ENCODE measurements at places on chromosomes 4 and X.

GRCh38 chrX:34624416-34624815, 32.7 kb downstream of the TMEM47 start:
- DNase-seq = no peak

- DNase-seq = no peak
Observed at GRCh38 chrX:118631586-118631985, 95.8 kb upstream of the IL13RA1 start.

DNA sequence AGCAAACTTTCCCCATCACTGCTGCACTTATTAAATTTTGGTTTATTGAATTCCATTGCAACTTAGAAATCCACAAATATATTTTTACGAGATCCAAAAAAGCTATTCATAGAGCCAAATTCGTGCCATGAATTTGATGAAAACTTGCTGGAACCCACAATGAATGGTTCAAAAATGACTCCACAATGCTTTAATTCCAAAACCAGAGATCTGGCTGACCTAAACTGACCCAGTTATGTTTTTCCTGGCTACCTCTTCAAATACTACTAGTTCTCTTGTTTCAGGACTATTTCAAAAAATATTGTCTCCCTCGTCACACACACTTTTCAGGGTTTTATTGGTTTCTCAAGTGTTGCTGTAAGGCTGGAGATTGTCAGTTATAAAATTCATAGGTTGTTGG, 474.8 kb downstream of the PDGFC start:
- no peak for DNase-seq

DNA sequence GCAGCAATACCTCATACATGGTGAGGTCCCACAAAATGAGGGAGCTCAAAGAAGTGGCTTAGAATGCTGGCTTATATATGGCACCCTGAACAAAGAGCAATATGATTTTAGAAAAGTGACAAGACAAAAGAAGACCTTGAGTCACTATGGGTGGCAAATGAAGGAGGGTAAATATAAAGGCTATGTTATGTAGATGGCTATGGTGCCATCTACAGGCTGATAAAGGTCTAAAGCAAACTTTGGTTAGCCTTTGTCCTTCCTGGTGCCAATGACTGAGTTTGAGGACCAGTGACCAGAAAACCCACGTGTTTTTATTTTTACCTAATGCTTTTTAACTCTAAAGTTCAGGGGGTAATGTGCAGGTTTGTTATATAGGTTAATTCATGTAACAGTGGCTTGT, 151.8 kb downstream of the CCNG2 start:
- DNase-seq = no peak

DNA sequence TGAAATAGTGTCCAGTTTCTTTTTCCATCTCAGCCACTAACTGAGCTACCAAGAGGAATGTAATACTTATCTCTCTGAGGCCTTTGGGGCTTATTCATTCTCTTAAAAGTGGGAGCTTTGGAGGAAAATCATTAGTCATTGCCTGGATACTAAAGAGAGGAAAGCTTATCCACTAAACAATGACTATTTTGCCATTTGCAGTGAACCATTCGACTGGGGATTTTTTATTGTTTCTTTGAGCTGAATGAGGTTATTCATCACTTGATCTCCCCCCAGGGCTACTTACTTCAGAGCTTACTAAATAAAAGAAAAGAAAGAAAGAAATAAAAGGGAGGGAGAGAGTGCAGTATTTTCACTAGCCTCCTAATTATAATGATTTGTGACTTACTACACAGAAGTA, 1329.5 kb upstream of the TENM3 start:
- no peak for DNase-seq

- no peak for DNase-seq
Observed at GRCh38 chr4:85952528-85952927, 407.3 kb downstream of the MAPK10 start.

GRCh38 chr4:138555584-138555983, 313.4 kb upstream of the SLC7A11 start:
- no peak for DNase-seq

DNA sequence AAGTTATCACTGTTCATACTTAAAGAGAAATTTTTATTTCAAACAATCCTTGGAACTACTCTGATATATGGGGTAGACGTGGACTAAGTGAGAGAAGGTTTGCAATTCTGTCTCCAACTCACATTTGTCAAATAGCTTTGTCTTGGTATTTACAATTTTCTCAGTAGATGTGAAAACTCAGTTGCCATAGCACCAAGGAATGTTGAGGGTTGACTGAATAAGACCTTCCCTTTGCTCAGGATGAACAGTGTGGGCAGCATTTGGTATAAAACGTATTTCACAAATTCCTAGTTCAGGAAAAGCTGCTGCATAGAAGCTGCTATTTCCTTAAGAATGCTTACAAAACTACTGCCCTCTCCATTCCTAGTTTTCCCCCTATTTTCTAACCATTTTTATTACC, 399.5 kb downstream of the NKX6-1 start:
- no peak for DNase-seq

DNA sequence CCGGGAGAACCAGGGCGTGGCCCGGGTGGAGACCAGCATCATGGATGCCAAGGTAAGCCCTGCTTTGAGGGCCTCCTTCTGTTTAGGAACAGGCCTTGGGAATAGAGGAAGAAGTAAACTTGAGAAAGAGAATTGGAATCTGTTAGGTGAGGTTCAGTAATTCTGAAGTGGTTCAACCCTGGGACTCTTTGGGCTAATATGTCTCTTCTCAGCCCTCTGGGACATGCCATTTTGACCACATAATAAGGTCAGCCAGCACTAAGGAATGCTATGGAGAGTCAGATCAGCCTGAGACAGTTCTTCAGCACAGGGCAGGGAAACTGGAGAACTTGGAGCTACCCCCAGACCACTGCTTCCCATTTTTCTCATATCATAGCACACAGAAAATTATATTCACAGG, 63.3 kb upstream of the PRPS1 start:
- no peak for DNase-seq

GRCh38 chrX:9379697-9380551, 84.9 kb upstream of the TBL1X start:
- DNase-seq = no peak

DNA sequence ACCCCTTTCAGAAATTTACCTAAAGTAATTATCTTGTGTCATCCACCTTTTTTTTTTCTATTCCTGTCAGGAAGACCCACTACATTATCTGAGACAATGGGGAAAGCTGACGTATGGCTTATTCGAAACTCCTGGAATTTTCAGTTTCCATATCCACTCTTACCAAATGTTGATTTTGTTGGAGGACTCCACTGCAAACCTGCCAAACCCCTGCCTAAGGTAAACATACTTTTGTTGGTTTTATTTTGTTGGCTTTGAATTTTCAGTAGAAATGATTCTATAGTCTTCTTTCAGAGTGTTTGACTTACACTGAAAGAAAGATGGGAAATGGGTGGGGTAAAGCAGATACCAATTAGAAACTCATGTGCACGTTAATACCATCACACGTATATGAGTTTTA, 2.2 kb downstream of the UGT2B7 start:
- no peak for DNase-seq

DNA sequence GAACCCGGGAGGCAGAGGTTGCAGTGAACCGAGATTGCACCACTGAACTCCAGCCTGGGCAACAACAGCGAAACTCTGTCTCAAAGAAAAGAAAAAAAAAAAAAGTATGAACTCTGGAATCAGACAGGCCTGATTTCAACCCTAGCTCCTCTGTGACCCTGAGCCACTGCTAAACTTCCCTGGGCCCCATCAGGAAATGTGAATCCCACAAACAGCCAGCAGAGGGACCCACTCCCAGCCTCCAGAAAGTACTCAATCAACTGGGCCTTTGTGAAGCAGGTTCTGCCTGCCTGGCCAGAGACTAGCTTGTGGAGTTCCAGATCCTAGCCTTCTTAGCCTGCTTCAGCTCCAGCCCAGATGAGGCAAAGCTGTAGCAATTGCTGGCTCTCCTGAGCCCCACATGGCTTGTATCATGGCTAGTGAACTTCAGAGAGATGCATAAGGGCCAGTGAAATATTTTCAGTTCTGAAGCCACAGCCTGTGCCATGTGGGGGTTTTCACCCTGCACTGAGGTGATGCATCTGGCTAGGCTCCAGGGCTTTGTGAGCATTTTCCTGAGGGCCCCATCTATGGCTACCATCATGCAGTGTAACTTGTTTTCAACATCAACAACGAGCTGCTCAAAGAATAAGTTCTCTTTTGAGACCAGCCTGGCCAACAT, 7.2 kb upstream of the IDS start:
- peak; percentile 32 for DNase-seq

DNA sequence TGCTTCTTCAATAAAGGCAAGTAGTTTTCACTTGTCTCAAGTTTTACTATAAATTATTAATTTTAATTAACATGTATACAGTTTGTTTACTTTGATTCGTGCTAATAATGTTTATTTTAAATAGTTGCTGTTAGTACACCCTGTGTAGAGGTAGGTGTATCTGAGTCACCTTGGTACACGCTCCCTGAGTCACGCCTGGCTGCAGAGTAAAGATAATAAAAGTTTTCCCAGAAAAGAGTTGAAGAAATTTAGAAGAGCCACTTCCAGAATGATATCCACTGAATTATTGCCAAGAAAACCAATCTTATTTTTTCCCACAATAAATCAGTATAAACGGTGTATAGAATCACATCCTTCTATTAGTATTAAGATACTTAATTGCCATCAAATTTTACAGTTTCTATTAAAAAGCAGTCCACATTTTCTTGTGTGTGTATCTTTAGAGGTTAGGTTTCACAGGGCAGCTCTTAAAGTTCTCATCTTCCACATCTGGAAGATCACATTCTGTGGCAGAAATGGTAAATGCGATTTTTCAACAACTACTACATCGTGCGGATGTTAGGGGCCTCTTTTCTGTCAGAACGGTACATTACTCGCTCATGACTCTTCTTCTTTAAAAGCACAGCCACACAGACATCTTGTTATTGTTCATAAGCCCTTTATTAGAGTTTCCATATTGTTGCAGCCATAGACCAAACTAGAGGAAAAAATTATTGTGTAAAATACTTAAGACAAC, 55.4 kb downstream of the HADH start:
- DNase-seq = no peak

GRCh38 chr4:96602661-96603060, 762.8 kb downstream of the PDHA2 start:
- no peak for DNase-seq

- DNase-seq = no peak
Observed at GRCh38 chr4:7677086-7677485, 242.4 kb upstream of the PSAPL1 start.

GRCh38 chr4:90186229-90186628, 59.0 kb downstream of the CCSER1 start:
- DNase-seq = no peak

DNA sequence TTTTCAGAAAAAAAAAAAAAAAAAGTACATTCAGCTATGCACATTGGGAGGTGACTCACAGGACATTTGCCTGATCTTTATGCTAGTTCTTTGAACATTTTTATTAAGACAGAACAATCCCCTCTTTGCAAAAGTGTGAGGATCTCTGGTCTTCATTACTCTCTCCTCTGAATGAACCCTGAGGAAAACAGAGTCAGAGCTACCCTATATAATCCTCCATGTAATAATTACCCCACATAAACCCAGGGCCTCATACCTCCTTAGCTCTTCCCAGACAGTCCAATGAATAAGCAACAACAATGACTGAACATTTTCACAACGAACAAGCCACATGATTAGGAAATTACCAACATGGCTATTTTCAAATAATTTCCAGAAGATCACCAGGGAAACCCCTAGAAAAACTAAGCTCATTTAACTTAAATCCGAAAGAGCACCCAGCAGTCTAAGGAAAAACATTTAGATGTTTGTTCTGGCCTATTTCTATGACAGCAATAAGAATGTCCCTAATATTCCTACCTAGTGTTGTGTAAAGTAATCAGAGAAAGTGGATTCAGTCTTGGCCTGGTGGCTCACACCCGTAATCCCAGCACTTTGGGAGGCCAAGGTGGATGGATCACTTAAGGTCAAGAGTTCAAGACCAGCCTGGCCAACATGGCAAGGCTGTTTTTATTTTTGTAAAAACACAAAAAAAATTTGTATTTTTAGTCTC, 37.8 kb downstream of the TBC1D9 start:
- DNase-seq = no peak

DNA sequence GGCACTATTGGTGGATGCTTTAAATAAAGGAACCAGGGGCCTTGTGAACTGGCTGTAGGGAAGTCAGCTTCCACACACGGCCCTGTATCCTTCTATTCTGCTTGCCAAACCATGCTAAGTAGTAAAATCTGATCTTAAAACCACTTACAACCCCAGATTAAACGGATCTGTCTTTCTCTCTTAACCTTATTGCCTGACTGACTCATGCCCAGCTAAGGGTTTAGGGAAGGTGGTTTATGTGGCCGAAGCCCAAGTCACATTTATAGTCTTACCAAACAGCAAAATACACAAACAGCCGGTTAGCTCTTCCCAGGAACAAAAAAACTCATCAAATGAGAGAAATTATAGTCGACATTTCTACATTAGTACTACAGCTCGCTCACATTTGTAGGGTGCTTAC, 988.4 kb upstream of the TENM3 start:
- no peak for DNase-seq

- DNase-seq = no peak
Observed at GRCh38 chr4:142097015-142097414, 460.6 kb downstream of the IL15 start.

DNA sequence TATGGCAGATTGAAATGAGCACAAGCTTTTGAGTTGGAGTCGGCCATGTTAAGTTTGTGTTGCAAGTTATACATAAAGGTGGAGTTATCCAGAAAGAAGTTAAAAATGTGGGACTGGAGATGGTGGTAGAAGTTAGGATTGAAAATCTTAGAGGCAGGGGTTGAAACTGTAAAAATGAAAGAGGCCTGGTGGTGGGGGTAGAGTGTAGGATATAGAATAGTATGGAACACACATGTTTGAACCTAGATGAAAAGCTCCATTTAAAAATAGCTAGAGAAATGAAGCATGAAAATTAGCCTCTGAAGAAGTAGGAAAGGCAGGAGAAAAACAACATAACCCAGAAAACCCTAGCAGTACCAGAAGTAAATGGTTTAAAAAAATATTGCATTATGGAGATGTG, 131.8 kb upstream of the ENPEP start:
- DNase-seq = no peak

DNA sequence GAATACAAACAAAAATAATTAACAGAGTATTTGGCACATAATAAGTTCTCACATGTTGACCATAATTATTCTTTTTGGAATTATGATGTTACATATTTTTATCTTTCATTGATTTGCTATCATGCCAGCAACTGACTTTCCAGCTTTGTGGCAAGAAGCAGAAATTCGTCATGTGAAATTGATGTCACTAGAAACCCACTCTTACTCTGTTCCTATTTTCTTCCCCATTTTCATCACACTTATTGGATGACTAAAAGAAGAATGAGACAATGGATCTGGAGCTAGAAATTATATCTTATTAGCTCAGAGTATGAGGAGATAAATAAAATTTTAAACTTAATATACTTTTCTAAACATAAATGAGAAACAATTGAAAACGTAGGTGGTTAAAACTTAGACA, 31.9 kb downstream of the EGF start:
- DNase-seq = no peak

GRCh38 chr4:123696687-123697086, 300.1 kb downstream of the SPRY1 start:
- no peak for DNase-seq

Data from stimulated activated CD4-positive, alpha-beta T cell treated with anti-CD3 and anti-CD28 coated beads, Interleukin-15, amount 100 ng/mL, for 48 hours (primary cell).